ENCODE measurements at places on chromosomes 4 and X.

DNA sequence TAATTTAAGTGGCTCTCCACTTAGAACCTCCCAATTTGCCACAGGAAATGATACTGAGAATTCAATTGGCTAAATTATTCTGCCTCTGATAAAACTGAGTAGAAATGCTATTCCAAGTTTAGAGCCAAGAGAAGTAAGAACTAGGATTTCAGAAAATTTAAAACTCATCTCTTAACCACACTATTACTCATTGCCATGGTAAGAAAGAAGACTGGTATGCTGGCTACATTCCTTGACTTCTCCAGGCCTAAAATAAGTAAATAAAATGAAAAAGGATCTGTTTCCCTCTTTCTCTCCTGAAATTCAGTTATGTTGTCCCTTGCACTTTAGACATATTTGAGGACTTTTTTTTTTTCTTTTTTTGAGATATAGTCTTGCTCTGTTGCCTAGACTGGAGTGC is 23.3 kb downstream of the ZNF280C start:
- no peak for DNase-seq

DNA sequence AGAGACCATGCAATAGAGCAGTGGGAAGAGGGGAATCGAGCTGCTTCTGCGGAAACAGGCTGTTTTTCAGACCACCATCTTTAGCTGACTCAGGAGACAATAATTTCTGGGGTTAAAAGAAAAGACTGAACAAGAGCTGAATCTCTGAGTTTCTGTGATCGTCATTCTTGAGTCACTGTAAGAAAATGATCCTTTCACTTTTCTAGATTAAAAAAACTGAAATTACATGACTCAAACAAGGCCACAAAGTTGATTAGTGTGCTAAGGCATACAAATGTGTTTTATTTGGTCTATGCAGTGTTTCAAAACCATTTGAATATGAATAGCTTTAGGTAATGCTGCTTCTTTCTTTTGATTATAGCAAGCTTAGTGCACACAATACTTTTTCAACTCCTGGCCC is 194.4 kb upstream of the RPL34 start:
- no peak for DNase-seq

DNA sequence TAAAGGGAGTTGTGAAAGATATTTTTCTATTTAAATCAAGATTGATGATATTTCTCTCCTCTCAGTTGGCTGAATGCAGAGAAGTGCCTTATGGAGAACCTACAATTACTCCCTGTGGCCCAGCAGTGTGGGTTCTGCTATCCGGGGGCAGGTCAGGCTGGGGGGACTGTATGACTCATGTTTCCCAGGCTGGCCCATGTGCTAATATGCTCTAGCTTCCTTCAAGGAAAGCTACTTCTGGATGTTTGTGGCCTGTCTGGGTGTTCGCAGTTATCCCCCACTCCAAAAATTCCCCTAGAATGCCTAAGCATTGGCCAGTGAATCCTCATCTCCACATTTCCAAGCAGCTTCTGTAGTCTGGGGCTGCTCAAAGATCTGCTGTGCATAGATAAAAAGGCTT is 58.9 kb upstream of the SPP1 start:
- DNase-seq = no peak

GRCh38 chrX:84340968-84341367 is 153.0 kb upstream of the RPS6KA6 start:
- DNase-seq = no peak

- no peak for DNase-seq
Measured at GRCh38 chrX:153537526-153538295, 20.3 kb downstream of the ATP2B3 start.
